Caudate nucleus (tissue), 63 donors: ENCODE measurements at places on chromosomes 7 and 10.

GRCh38 chr10:112912410-112912928 lies 37.6 kb upstream of the TCF7L2 start:
- DNase-seq: no peak

- no peak for DNase-seq
These were observed 485 bp downstream of the ALOX5 start for GRCh38 chr10:45374350-45375052.

DNA sequence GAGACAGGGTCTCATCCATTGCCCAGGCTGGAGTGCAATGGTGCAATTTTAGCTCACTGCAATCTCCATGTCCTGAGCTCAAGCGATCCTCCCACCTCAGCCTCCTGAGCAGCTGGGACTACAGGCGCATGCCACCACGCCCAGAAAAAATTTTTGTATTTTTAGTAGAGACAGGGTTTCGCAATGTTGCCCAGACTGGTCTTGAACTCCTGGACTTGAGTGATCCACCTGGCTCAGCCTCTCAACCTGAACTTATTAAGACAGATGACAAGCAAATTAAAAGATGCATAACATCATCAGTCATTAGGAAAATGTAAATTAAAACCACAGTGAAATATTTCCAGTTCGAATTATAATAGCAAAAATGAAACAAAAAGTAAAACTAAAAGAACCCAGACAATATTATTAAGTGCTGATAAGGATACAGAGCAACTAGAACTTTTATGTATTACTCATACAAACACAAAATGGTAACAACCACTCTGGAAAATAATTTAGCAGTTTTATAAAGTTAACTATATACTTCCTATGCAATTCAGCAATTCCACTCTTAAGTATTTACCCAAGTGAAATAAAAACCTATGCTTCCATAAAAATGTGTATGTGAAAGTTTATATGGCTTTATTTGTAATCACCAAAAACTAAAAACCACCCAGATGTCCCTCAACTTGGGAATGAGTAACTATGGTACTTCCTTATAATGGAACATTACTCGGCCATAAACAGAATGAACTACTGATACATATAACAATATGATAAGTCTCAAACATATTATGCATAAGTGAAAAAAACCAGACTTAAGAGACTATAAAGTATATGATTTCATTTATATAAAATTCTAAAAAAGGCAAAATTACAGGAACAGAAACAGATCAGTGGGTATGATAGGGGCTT lies 15.3 kb downstream of the ZFAND4 start:
- no peak for DNase-seq

DNA sequence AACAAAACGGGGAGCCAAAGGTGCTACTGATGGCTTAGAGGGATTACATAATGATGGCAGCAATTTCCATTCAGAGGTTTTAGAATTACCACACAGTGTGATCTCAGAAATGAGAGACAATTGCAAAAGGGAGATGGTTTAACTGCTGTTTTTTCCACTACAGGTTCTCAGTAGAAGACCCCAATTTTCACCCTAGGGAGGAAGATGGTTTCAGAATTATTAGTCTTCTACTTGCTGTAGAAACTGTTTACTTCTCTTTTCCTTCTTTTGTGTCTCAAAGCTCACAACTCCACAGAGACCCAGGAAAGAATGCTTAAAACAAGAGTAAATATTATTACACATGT lies 226.5 kb downstream of the INHBA start:
- DNase-seq: no peak

- DNase-seq: no peak
These were observed 700 bp downstream of the GSAP start for GRCh38 chr7:77415476-77415822.

DNA sequence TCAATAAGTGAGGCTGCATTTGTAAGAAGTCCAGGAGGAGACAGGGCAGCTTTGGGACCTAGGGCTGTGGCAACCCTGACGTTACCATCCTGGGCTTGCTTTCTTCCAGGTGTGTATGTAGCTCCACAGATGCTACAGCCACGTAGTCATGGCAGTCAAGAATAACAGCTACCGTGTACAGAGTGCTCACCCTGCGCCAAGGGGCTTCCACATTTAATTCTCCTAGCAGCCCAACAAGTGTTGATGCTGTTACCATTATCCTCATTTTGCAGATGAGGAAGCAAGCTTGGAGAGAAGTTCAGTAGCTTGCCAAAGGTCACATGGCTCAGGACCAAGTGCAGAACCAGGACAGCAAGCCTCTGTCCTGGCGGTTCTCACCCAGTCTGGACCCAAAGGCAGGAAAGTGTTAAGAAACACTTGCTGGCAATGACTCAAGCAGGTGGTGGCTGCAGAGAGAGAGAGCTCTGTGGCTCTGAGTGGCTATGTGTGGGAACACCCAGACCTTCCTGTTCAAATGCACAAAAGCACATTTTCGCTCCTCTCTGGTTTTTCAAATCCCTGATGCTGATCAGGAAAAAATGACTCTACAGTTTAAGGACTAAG lies 89.8 kb downstream of the CREM start:
- no peak for DNase-seq

DNA sequence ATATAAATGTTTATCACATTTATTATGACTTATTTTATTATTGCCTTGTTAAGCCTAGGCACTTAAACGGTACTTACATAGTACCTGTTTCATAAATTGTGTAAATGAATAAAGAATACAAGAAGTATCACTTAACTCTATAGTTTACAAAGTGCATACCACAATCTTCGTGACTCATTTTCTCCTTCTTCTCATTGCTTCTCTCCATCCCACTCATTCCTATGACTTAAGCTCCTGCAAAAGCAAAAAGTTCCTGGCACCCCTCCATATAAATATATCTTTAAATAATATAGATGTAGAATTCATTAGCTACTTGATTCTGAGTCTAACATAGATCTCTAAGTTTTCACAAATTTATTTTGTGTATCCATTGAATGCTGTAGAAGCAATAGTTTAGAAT lies 1382.0 kb upstream of the CELF2 start:
- no peak for DNase-seq

- no peak for DNase-seq
These were observed 355.3 kb downstream of the TCERG1L start for GRCh38 chr10:130956251-130956650.

DNA sequence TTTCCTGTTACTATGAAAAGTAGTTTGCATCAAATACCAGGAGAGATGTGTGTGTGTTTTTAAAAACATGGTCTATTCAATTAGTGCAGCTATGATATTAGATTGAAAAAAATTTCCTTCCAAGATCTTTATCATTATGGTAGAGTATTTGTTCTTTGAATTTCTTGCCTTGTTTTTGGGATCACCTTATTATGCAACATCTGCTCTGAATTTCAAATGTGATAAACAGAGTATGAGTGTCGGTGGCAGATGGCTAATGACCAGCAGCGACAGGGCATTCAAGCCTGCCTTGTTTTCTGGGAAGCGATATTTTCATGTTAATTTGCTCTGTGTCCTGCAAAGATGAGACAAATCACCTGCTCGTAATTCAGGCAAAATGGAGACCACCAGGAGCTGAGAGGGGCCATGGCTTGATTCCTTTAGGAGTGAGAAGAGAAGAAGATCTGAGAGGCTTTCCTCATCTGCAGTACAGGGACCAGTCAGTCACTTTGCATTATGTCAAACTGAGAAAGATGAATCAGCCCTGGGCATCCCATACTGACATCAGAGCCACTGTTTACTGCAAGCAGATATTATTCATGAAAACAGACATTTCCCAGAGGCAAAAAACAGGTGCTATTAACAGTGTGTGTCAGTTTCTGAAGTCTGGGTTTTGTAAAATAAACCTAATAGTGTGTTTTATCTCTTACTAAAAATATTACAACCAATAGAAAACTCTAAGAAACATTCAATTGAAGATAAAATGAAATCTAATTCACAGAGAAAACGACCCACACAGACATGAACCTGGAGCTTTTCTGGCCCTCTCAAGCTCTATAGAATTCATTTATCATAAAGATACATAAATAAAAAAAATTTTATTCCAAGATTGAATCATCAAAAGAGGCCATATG lies 67.6 kb downstream of the CDK6 start:
- DNase-seq: no peak

DNA sequence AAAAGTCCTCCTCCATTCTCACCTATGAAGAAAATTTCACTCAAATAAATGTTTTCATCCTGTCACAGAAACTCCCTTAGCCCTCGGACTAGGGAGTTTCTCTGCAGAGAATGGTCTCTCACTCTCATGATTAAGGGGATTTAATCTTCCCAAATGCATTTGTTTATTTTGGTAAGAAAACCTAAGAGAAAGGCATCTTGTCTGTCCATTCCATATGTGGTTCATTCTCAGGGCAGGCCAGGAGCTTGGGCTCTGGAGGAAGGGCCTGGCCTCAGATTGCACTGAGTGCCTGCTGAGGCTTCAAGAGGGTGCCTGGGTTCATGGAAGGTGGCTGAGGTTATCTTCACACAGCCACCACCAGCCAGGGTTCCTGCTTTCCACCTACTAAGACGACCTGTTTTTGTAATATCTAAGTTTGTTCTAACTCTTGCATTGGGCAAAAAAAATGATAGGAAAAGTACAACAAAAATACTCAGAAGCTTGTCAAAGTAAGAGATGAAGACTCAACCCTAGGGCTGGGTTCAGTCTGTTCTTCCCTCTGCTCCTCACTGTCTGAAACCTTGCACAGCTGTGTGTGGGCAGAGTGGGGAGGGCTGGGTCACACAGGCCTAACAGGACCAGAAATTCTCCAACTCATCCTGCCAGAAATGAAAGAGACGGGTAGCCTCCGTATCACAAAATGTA lies 186.7 kb downstream of the CXCL12 start:
- no peak for DNase-seq

GRCh38 chr7:55534916-55535590 lies 37.2 kb downstream of the VOPP1 start:
- no peak for DNase-seq

- no peak for DNase-seq
These were observed 61.4 kb upstream of the ASAH2 start for GRCh38 chr10:50312464-50313437.

DNA sequence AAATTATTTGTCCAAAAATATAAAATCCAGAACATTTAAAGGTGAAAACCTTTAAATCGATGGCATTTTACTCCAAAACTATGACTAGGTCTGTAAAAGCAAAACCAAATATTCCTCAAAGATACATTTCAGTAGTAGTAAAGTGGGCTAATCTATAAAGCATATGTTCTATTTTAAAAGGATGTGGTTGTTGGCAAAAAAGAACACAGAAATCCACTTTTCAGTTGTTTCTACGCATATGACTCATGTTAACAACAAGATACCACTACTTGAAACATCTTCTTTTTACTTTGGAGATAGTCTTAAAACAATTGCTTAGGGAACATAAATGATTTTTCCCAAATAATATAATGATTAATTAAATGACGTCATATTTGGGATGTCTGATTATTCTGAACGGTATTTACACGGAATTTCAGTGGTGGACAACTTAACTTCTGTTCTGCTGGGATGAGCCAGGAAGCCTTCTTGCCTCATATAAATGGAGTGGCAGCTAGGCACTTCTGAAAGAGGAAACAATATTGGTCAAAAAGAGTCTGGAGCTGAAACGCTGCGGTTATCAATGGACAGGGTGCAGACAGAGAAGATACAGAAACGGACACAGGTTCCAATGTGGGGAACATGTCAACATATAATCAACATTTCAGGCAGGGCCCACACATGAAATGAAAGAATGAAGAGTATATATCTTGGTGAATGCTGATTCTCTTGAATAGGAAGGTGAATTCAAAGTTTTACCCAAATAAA lies 78.5 kb downstream of the ETV1 start:
- DNase-seq: no peak

GRCh38 chr10:89138755-89139490 lies 68.2 kb downstream of the CH25H start:
- DNase-seq: no peak

DNA sequence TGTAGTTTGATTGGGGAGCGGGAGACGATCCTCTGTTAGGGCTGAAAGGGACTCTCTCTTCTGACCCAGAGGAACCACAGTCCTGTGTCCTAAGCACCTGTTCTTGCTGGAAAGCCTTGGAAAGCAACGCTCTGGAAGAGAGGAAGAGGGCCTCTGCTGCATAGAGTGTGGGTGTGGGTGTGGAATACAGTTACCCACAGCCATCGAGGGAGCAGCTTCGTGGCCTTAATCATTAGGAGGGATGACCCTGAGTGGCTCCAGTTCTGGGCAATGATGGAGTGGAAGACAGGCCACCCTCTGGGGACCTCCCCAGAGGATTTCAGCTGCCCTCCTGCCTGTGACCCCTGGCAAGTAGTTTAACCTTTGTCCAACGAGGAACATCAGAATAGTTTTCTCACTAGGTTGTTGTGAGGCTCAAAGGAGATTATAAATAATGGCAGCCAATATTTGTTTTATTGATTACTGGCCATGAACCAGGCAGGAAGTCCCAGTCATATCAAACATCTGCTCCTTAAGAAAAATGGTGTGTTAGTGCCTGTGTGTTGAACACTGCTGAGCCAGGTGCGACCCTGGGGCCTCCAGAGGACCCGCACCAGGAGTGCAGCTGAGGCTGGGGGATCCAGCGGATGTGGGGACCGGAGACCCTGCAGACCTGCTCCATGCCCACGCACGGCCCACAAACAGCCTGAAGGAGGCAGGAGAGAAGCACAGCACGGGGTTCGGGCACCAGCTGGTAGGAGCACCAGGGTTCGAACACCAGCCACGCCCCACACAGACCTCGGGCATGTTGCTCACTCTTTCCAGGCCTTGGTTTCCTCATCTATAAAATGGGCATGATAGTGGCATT lies 35.6 kb downstream of the FAM241B start:
- DNase-seq: no peak
